Stimulated activated CD8-positive, alpha-beta memory T cell treated with anti-CD3 and anti-CD28 coated beads, Interleukin-4, amount 100 ng/mL, for 1 hour (primary cell): ENCODE measurements at places on chromosomes 5 and 9.

- DNase-seq = no peak
Observed at GRCh38 chr9:125538092-125538473, 168.9 kb downstream of the MAPKAP1 start.

- DNase-seq = no peak
Observed at GRCh38 chr5:72015103-72015548, 92.1 kb upstream of the MAP1B start.

DNA sequence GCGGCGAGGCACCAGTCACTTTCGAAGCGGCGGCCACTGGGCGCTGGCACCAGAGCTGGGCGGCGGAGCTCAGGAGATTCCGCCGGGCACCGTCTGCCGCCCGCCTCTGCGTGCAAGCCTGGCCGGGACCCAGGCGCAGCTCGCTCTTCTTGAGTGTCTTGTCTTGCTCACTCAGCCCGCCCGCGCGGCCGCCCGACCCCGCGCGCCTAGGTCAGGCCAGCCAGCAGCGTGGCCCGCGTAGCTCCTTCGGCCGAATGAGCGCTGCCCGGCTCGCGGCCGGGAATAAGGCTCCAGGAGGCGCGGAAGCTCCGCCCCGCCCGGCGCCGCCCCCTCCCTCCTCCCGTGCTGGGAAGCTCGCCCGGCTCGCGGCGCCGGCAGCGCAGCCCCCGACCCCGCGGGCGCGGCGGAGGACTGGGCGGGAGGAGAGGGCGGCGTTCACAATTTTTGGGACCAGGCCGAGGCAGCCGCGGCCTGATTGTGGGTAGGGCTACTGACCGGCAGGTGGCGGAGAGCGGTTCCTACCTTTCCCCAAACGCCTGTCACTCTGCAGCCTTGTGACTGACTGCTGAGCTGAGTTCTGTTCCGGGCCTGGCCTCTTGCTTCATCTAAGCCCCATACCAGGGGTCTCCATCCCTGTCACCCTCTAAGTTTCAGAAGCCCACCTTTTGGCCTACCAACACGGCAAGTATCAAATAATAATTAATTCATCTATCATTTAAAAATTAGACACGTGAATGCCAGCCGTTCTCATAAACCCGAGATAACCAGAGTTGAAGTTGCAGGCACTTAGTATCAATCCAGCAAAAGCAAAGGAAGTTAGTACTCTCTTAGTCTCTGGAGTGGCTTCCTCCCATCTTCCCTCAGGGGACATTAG lies at the start of gene HBEGF:
Gene HBEGF, minus strand, starts transcription at position 256 of the 874 bp plus-strand sequence. CDS start 275 bp downstream, outside the sequence.
- DNase-seq = no peak

GRCh38 chr5:57292336-57292735 lies 118.5 kb downstream of the GPBP1 start:
- DNase-seq = no peak

DNA sequence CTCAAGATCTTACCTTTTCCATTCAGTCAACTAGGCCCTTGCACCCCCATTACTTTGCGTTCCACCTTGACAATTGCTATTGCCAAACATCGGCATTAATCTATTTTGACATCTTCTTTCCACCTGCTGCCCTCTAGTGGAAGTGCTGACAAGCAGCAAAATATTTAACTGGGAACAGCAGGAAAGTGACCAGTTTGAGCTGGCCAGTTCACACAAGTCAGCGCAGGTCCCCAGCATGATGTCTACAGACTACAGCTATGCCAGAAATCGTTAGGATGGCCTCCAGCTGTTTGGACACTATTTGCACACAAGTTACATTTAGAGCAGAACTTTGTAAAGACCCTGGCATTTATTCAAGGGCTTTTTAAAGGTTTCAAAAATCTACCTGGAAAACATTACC lies 160.1 kb downstream of the GHR start:
- DNase-seq = no peak

DNA sequence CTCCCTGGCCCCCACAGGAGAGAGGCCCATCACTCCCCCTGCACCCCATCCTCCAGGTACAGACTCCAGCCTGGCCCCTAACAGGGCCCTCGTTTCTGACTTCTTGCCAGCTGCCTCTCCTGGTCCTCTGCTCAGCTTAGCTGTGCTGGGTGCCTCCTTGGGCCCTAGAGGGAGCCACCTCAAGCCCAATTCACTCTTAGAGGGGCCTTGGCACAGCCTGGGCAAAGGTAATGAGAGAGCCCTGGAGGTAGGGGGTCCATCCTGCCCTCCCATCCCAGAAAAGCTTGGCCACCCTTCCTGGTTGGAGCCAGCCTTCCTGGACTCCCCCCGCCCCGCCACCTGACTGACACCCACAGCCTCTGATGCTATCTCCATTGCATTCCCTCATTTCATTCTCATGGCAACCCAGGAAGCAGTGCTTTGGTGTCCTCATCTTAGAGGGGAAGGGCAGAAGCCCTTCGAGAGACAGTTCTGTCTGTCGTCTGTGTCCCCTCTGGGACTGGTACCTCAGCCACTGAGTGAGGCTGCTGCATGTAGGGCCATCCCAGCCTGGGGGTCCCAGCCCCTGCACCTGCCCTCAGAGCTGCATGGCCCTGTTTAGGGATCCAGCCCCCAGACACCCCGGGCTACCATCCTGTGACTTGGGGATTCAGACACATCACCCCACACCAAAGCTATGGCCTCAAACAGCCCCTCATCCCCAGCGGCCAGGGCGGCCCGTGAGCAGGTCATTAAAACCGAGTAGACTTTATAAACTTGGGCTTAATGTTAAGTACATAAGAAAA lies 95.5 kb downstream of the BARX1 start:
- no peak for DNase-seq

GRCh38 chr9:91071184-91071990 lies 269.8 kb downstream of the SYK start:
- no peak for DNase-seq

- no peak for DNase-seq
Observed at GRCh38 chr9:130448035-130448624, 3.4 kb downstream of the ASS1 start.

DNA sequence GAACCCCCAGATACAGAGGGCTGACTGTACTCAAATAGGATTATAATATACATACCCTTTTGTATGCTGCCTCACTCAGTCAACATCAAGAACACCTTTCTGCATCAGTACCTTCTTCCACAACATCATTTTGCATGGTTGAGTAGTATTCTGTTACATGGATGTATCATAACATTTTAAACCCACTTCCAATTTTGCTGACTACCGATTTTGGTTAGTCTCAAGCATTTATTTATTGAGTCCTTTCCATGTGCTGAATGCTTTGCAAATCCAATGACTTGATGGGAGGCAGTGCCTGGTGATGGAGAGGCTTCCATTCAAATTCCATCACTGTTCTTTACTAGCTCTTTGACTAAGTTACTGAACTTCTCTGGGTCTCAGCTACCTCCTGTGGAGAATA lies 182.0 kb upstream of the KLF4 start:
- DNase-seq = no peak

- no peak for DNase-seq
Observed at GRCh38 chr5:126454081-126454480, 30.9 kb downstream of the GRAMD2B start.

- DNase-seq = no peak
Observed at GRCh38 chr9:108910914-108911313, 23.0 kb downstream of the ELP1 start.

DNA sequence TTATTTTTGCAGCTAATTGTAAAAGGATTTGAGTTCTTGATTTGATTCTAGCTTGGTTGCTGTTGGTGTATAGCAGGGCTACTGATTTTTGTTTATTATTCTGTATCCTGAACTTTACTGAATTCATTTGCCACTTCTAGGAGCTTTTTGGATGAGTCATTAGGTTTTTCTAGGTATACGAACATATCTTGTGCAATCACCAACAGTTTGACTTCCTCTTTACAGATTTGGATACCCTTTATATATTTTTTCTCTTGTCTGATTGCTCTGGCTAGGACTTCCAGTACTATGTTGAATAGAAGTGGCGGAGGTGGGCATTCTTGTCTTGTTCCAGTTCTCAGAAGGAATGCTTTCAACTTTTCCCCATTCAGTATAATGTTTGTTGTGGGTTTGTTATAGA lies 210.8 kb downstream of the FGF10 start:
- DNase-seq = no peak

DNA sequence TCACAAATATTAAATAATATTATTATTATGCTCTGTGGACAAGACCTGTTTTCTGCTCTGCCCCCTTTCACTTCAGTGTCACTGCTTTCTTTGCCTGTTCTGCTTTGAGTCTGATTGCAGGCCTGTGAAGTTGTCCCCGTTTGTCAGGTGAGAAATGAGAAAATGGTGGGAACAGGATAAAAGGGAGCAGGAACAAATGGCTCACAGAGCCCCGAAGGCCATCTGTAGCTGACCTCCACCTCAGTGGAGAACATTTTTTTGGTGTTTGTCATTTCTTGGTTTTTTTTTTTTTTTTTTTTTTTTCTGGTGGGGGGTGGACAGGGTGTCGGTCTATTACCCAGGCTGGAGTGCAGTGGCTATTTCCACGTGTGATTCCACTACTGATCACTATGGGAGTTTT lies 13.2 kb upstream of the S100Z start:
- DNase-seq = no peak

- no peak for DNase-seq
Observed at GRCh38 chr5:61625137-61625561, 293.1 kb downstream of the ZSWIM6 start.

DNA sequence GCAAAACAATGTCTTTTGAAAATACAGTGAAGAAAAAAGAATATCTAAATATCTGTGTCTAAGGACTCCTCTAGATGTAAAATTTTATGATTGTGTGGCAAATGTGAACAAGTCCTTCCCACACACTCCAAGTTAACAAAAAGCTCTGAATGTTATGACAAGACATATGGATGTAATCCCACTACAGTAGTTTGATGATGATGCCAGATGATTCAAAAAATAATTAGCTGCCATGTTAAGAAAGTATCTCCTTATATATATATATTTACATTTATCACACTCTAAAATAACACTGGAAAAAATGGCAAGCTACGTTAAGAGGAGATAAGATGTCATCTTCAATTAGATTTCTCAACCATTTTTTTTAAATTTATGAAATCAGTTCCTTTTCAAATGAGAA lies 178.5 kb downstream of the NFIB start:
- DNase-seq = no peak

- no peak for DNase-seq
Observed at GRCh38 chr5:100043475-100043874, 491.7 kb upstream of the FAM174A start.

GRCh38 chr5:148864113-148864841 lies 37.9 kb downstream of the ADRB2 start:
- no peak for DNase-seq
